ENCODE measurements at places on chromosomes 4 and X. TPM values are rescaled to one million over a fixed set of nuclear protein-coding genes. Genes with fewer than 3 reads are reported as not detected.

Gene SORCS2
- total RNA-seq: not detected

Gene FGA
- not detected for total RNA-seq

Gene MFAP3L
- total RNA-seq: 0.18 TPM

Gene TMSB15C
- 3.9 TPM for total RNA-seq

Gene SHOX
- total RNA-seq: not detected

Gene CXCL11
- total RNA-seq: 0.48 TPM

Gene ZNF185
- 0.59 TPM for total RNA-seq

Gene GPRIN3
- 42.3 TPM for total RNA-seq

Gene TET2
- total RNA-seq: 23.4 TPM

Gene SOWAHD
- 2.2 TPM for total RNA-seq
